ENCODE measurements at places on chromosomes 16 and 17. TPM values are rescaled to one million over a fixed set of nuclear protein-coding genes. Genes with fewer than 3 reads are reported as not detected.
A peak's percentile ranks its signal among the peaks of the same experiment; 100 is the strongest.

CD300A gene
- total RNA-seq = not detected

FBXL20 gene
- 13.8 TPM for total RNA-seq

RHBDL3 gene
- 18.7 TPM for total RNA-seq

KIF18B gene
- 93.1 TPM for total RNA-seq

KRTAP4-12 gene
- not detected for total RNA-seq

OMG gene
- not detected for total RNA-seq

DNA sequence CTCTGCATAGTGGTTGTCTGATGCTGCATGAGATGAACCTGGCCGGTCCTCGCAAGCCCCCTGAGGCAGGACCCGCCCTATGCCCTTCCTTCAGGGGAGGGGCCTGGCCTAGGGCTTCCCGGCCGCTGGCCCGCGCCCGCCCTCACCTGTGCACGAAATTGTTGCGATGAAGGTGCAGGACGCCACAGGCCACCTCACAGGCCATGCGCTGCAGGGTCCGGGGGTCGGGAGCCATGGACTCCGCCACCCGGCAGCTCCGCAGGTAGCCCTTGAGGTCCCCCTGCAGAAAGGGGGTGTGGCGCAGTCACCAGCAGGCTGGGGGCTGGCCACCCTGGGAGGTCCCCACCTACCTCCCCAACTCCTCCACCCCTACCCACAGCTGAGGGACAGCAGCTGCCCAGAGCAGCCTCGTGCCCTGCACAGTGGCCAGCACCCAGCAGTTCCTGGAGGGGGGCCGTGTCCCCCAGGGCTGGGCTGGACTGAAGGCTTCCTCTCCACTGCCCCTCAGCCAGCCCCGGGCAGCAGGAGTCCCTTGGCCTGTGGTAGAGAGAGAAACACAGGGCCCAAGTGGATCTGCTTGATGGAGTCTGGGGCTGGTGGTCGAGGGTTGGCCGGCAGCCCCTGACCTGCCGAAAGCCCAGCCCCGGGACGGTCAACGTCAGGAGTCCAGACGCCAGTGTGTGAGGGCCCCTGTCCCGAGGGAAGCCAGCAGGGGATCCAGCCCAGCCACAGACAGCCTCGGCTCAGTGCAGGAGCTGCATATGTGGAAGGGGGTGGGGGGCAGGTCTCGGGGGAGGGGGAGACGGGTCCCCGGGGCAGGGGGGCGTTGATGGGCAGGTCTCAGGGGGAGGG lies 38.8 kb upstream of the PVALEF start:
- peaks cover 4% of the 10 kb centered on the region for H3K4me1 ChIP-seq
- no peaks in the 10 kb centered on the region for H3K27me3 ChIP-seq
- DNase-seq = no peak
- H3K27ac ChIP-seq = no peak overlapping the region
- no peaks in the 10 kb centered on the region for H3K36me3 ChIP-seq

DNA sequence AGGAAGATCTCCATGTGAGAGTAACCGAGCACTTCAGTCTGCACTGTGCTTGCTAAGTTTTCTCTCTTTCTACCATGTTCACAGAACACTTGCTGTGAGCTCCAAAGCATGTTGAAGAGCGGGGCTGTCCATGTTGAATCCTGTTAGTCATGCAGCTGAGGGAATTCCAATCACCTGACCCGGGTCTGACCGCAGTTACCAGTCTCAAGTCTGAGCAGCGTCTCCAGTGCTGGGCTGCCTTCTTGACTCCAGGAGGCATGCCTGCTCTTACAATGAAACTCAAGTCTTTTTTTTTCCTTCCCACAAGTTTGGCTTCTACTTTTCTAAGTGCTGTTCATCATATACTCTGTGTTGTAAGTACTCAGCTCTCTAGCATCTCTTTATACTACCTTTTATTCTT lies 44.3 kb downstream of the HOXB1 start:
- no peak overlapping the region for H3K27ac ChIP-seq
- DNase-seq = no peak
- no peaks in the 10 kb centered on the region for H3K4me1 ChIP-seq
- H3K27me3 ChIP-seq = peaks cover 88% of the 10 kb centered on the region
- no peaks in the 10 kb centered on the region for H3K36me3 ChIP-seq

- DNase-seq = no peak
- no peaks in the 10 kb centered on the region for H3K27me3 ChIP-seq
- H3K4me3 ChIP-seq = no peak within 1 kb of the TSS
- H3K27ac ChIP-seq = no peak within 1 kb of the TSS
Measured at GRCh38 chr16:72172105-72173034, at the start of gene PMFBP1. PMFBP1 (minus strand) TSS chr16:72172155; CDS start chr16:72171208, 947 bp downstream.

DNA sequence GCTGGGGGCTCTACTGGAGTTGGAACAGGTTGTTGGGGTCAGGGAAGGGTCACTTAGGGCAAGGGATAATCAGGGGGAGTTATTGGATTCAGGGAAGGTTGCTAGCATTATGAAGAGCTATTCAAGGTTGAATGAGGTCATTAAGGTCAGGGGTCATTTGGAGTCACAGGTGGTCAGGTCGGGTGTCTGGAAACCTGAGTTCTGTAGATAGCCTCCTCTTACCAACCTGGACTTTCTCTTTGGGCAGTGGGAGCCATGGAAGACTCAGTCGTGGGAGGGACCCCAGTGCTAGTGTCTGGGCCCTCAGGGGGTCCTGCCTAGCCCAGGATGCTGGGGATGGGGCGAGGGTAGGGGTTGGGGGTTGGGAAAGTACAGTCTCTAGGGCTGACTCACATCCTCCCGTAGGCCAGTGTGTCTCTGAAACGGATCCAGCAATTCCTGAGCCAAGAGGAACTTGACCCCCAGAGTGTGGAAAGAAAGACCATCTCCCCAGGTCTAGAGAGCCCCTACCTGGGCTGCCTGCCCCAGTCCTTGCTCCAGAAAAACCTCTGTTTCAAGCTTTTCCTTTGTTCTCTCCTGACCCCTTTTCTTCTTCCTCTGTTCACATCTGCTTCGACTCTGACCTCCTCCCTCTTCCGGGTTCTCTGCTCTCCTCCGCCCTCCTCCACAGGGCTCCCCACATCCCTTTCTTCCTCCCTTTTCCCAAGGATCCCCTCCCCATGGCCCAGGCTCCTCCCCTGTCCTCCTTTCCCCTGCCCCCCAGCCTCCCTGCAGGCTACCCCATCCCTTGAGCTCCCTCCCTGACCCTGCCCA lies 33.5 kb downstream of the ABCC3 start:
- no peaks in the 10 kb centered on the region for H3K36me3 ChIP-seq
- H3K4me3 ChIP-seq = no peak overlapping the region
- DNase-seq = no peak
- H3K4me1 ChIP-seq = no peaks in the 10 kb centered on the region
- H3K27ac ChIP-seq = peak overlapping the region; percentile 35

GRCh38 chr16:88846088-88846487 lies 10.7 kb downstream of the GALNS start:
- H3K36me3 ChIP-seq = no peaks in the 10 kb centered on the region
- H3K27me3 ChIP-seq = no peaks in the 10 kb centered on the region
- no peak overlapping the region for H3K27ac ChIP-seq

GRCh38 chr17:35218915-35219314 lies 24.0 kb upstream of the SLFN5 start:
- DNase-seq = no peak
- H3K27me3 ChIP-seq = peaks cover 52% of the 10 kb centered on the region
- no peaks in the 10 kb centered on the region for H3K4me1 ChIP-seq
- no peak overlapping the region for H3K27ac ChIP-seq

DNA sequence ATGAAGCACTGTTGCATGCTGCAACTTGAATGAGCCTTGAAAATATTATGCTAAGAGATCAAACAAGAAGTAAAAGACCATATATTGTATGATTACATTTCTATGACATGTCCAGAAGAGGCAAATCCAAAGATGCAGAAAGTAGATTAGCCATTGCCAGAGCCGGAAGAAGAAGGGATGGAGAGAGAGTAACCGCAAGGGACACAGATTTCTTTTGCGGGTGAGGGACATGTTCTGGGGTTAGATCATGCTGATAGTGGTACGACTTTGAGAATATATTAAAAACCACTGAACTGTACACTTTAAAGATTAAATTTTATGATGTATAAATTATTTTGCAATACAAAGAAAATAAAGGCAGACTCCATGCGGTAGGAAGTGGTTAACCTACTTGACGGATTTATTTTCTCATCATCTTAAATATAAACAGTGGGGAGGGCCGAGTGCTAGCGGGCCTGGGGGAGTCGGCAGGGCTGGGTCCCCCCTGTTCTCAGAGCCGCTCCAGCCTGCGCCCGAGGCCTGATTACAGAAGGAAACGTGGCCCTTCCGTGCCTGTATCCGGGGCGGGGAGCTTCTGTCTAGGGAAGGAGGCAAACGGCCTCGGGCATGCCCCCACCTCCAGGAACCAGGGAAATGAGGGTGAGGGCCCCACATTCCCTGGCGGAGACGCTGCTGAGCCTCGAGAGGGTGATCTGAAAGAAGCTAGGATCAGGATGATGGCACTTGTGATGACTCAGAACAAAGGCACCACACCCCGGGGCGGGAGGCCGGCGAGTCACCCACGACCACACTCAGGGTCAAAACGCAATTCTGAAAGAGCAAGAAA lies 48.0 kb downstream of the SHCBP1 start:
- H3K27me3 ChIP-seq = no peaks in the 10 kb centered on the region
- no peaks in the 10 kb centered on the region for H3K36me3 ChIP-seq

GRCh38 chr16:46974352-46974751 lies 878 bp upstream of the DNAJA2 start:
- H3K27me3 ChIP-seq = no peaks in the 10 kb centered on the region
- H3K27ac ChIP-seq = no peak overlapping the region
- DNase-seq = no peak
- H3K36me3 ChIP-seq = no peaks in the 10 kb centered on the region

DNA sequence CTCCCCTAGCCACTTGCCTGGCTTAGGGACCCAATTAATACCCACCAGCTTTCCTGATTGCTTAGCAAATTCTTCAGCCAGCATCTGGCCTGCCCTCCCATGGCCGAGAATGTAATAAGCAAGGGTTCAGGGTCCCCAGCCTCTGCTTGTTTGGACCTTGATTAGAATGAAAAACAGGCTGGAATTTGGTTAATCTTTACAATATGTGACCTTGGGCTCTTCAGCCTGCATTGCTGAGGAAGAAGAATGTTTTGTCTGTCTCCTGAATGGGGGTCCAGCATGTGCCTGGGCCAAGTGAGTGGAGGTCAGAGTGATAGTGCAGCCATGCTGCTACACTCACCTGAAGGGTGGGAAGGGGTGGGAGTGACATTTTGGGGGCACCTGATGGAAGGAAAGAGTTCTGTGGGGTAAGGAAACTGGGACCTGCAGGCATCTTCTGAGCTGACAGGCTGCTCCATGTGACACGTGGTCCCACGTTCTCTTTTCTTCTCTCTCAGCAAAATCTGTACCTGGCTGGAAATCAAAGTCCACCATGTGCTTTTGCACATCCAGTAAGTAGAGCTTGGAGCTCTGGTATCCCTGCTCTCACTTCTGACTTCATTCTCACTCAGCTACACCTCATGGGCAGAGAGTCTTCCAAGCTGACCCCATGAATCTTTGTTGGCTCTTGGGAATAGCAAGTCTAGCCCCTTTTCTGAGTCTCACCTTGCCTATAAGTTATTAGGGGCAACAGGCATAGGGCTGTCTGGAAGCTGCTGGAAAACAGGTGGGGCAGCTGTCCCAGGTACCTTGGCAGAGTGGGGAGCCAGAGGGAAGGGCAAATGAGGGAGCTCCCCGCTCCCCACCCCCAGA lies 5.3 kb downstream of the TMEM106A start:
- no peaks in the 10 kb centered on the region for H3K36me3 ChIP-seq
- H3K4me3 ChIP-seq = no peak overlapping the region

DNA sequence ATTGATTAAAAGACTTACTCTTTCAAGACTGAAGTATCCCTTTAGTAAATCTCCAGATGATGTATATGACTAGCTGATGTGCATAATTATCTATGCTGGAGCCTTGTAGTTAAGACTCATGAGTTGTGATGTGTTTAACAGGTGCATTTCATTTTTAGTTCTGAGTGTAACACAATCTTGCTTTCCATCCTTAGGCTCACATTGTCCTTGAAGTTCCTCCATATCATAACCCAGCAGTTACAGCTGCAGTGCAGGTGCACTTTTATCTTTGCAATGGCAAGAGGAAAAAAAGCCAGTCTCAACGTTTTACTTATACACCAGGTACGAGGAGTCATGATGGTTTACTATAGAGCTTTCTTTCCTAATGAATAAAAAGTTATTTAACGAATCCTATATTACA lies 52.9 kb downstream of the ESRP2 start:
- H3K4me1 ChIP-seq = no peaks in the 10 kb centered on the region
- H3K36me3 ChIP-seq = peaks cover 37% of the 10 kb centered on the region
- no peak overlapping the region for H3K27ac ChIP-seq
- H3K4me3 ChIP-seq = no peak overlapping the region

DNA sequence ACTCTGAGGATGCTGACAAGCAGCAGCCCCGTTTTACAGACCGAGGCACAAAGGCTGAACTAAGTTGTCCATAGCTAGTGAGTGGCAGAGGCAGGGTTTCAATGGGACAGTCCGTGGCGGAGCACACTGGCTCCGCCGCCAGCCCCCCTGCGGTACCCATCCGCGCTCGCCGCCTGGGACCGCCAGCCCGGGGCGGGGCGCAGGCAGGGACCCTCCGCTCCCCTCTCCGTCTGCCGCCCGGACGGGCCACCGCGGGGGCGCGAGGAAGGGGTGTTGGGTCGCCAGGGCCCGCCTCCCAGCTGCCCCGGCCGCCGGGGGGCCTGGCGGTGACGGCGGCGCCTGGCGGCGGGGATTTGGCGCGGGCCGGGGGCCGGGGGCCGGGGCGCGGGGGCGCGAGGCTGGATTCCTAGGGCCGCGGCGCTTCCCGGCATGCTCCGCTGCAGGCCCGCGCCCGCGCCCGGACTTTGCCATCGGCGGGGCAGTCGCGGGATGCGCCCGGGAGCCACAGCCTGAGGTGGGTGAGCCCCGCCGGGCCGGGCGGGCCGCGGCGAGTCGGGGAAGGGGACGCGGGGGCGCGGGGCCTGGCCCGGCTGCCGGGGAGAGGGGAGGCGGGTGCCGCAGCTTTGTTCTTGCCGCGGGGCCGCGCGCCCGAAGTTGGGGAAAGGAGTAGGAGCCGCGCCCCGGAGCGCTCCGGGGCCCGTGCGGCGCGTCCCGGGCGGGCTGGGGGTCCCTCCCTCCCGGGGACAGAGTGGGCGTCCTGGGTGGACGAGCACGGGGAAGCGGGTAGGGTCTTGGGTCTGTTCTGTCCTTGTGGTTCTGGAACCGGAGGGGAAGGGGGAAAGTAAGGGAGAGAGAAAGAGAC lies at the start of gene TMEM98:
TMEM98 (plus strand) TSS at position 430 of the 862 bp plus-strand sequence. CDS start 3,376 bp downstream, outside the sequence.
- H3K27me3 ChIP-seq = no peaks in the 10 kb centered on the region
- peaks cover 13% of the 10 kb centered on the region for H3K4me1 ChIP-seq
- H3K36me3 ChIP-seq = peaks cover 10% of the 10 kb centered on the region
- DNase-seq = peak; percentile 48
- peak within 1 kb of the TSS; percentile 93 for H3K4me3 ChIP-seq

DNA sequence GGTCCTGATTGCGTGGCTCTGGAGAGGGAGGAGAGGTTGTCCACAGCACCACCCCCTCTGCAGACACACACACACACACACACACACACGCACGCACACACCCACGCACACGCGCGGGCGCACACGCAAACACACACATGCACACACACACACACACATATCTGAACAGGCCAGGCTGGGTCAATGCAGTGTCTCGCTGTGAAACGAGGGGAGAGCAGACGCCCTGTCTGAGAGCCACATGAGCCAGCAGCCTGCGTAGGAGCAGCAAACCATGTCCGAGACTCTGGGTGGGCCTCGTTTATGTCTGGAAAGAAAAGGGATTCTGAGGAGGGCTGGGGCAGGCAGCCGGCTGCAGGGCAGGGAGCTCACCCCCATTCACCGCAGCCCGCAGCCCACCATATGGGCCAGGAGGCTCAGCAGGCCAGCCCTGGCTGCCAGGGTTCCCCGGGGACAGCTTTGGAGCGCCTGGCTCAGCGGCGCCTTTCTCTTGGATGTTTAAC lies 93.3 kb upstream of the TNRC6C start:
- H3K4me1 ChIP-seq = peaks cover 16% of the 10 kb centered on the region
- no peaks in the 10 kb centered on the region for H3K27me3 ChIP-seq
- no peak for DNase-seq
- peak overlapping the region; percentile 50 for H3K27ac ChIP-seq
- H3K4me3 ChIP-seq = no peak overlapping the region

GRCh38 chr17:75615301-75615700 lies 17.9 kb upstream of the SMIM5 start:
- no peaks in the 10 kb centered on the region for H3K36me3 ChIP-seq
- no peak for DNase-seq

Data from neural crest cell (in vitro differentiated cells).